ENCODE measurements at places on chromosomes 2 and 18.
A peak's percentile ranks its signal among the peaks of the same experiment; 100 is the strongest.

DNA sequence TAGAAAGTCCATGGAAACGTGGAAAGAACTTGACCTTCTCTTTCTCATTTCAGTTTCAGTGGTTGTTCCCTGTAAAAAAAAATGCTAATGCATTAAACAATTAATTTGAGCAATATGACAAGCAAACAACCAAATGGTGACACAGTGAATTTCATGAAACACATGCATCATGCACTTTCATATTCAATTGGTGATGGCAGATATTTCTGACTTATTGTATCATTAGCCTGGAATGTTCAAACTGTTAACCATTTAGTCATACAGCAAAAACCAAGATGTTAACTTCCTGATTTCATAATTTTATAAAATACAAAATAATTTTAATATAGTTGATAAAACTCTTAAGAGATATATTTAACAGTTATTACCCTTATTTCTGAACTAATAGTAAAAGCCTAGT is 85.5 kb downstream of the SCN1A start:
- no peak for DNase-seq

DNA sequence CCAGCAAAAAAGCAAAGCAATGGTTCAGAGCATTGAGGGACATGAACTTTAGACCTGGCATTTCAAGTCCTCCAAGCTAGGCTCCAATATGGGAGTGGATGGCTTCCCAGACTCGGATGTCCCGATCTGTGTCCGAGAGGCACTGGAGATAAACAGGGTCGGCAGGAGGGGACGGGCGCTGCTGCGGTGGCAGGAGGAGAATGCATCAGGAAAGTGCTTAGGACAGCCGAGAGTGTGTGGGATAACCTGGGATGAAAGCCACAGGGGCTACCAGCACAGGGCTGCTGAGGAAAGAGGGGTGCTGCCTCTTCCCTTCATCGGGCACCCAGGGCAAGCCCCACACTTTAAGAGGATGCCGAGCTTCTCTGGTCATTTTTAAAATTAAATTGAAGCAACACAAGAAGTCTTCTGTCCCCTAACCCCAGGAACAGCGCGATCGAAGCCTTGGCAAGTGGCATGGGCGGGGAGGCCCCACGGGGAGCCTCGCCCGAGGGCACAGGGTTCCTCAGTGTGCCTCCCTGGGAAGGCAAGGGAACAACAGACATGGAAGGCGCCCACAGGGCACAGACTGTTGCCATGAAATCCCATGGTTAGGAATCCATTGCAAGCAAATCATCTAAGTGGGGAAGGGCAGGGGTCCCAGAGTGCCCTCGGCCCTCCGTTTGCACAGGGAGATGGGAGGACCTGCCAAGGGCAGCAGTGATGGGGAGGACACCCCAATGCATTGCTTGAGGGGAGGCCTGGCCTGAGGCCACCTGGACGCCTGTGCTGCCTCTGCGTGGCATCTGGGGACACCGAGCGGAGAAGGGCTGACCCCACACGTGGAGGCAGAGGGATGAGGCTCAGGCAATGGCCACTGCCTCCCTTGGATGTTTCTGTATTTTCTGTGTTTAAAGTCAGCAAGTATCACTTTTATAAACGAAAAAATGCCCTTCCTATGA is 78.5 kb upstream of the GPC1 start:
- peak; percentile 16 for DNase-seq

GRCh38 chr2:104673225-104673624 is 180.7 kb upstream of the POU3F3 start:
- DNase-seq, result no peak

DNA sequence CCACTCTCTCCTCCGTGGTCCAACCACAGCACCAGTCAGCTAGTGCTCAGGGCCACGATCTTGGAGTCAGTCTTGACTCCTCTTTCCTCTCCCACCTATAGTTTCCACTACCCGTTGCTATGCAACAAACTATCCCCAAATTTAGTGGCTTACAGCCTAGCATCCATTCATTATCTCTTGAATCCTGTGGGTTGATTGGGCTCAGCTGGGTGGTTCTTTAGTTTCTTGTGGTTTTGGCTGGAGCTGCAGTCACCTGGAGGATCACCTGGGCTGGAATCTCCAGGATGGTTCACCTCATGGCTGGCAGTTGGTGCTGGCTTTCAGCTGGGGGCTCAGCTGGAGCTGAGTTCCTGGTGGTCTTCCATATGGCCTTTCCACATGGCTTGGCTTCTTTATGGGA is 149.9 kb downstream of the ASB1 start:
- no peak for DNase-seq

- no peak for DNase-seq
These were observed 48.7 kb downstream of the CAVIN2 start for GRCh38 chr2:191797942-191798876.

DNA sequence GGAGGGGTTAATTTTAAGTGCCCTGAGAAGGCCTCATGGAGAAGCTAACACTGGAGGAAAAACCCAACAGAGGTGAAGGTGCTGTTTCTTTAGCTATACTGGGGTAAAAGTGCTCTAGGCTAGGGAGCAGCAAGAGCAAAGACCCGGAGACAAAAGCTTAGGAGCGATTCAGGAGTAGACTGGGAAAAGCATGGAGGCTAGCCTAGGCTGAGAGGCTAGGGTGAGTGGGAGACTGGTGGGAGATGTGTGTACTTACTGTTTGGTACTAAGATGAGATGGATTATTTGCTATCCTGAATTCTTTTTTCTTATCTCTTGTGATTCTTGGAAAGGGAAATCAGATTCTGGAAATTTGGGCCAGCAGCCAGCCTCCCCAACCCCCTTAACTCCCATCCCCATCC is 2.0 kb downstream of the GIGYF2 start:
- DNase-seq, result no peak

GRCh38 chr2:28624793-28625701 is 126.6 kb upstream of the PPP1CB start:
- DNase-seq, result peak; percentile 75

GRCh38 chr18:55763298-55763697 is 175.3 kb upstream of the TCF4 start:
- DNase-seq, result no peak

- no peak for DNase-seq
These were observed 107.0 kb downstream of the PDE1A start for GRCh38 chr2:182319556-182320505.

GRCh38 chr2:109213646-109214433 is 84.8 kb downstream of the SH3RF3 start:
- DNase-seq, result no peak

GRCh38 chr18:76426737-76427305 is 68.2 kb downstream of the ZNF516 start:
- no peak for DNase-seq

DNA sequence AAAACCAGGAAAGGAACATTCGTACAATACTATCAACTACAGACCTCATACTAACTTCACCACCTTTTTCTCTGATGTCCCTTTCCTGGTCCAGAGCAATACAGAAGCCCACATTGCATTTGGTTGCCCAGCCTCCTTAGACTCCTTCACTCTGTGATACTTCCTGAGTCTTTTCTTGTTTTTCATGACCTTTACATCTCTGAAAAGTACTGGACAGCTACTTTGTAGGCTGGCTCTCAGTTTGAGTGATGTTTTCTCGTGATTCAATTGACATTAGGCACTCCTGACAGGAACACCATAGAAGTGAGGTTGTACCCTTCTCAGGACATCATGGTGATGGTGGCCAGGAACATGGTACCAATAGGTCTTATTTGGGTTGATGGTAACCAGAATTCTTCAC is 185.9 kb upstream of the SLC39A10 start:
- no peak for DNase-seq

DNA sequence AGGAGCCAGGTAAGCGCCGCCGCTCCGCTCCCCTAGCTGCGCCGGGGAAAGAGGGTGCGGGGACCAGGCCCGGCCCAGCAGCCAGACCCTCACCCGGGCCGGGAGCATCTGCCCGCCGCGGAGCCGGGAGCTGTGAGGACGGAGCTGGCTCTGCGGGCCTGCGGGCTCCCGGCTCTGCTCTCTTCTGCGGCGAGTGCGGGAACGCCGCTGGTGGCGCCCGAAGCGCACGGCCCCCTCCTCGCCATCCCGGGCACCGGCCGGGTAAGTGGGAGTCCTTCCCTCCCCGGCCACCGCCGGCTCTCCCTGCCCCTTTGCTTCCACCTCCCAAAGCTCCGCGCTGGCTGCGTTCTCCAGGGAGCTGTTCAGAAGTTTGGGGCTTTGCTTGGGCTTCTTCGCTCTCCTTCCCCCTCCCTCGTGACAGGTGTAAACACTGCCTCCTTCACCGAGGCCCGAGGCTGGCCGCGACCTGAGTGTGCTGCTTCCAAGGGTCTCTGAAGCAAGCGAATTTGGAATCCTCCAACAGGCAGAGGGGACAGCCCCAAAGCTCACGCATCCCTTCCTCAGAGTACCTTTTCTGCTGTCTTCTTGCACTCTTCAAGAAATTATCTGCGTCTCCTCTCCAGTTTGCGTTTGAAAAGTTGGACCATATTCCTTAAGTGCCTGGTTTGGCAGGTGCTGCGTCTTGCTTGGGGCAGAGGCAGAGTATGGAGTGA is 632 bp downstream of the AFTPH start:
- DNase-seq, result no peak

GRCh38 chr2:33292981-33293595 is 183.4 kb upstream of the RASGRP3 start:
- no peak for DNase-seq

DNA sequence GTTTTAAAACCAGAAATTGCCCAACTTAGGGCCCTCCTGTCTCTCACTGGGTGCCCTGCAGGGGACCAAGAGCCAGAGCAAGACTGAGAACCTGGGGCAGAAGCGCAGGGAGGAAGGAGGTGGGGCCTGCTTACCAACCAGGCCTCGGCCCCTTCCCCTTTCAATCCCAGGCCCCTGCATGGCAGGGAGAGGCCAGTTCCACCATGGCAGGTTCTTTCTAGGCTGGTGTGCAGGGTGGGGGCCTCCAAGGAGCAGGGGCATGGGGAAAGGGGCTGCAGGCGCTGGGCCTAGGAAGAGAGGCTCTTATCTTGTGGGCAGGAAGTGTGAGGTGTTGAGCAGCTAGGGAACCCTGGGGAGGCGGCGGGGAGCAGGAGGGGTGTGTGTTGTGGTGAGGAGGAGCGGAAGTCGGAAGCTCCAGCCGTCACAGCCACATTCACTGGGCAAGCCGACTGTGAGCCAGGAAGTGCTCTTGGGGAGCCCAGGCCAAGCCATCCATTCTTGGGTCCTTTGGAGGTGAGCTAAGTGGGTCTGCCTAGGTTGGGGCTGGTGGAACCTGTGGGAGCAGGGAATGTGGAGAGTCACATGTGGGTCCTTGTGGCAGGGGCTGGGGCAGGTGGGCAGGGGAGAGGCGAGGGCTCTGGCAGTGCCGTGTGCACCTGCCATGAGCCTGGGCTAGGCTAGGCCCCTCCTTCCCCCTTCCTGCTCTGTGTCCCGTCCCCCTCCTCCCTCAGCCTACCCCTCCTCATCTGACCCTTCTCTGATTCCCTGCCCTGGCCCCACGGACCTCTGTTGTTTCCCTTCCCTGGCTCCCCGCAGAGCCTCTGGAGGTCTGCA is at the start of gene PSD4:
Gene PSD4 (plus strand): TSS at position 430 of the 834 bp plus-strand sequence. CDS start 8,486 bp downstream, outside the sequence.
- peak; percentile 72 for DNase-seq

- peak; percentile 37 for DNase-seq
These were observed 31.0 kb upstream of the SLC3A1 start for GRCh38 chr2:44244135-44244871.

DNA sequence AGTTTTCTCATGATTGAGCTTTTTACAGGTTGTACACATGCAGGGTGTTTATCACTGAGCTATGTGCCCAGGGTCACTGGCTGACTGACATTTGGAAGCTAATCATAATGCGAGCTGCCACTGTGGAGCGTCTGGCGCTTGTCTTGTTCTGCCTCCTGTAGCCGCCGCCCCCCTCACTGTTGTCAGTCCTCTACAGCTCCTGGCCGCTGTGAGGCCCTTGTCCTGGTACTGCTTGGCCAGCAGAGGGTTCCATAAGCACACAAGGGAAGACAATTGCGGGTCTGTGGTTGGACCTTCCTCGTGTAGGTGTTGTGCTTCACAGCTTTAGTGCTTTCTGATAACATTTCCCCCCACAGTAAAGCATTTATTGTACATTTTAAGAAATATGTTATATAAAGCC is 105.6 kb upstream of the LDLRAD4 start:
- peak; percentile 89 for DNase-seq

GRCh38 chr2:180819106-180819505 is 161.3 kb upstream of the UBE2E3 start:
- DNase-seq, result no peak

DNA sequence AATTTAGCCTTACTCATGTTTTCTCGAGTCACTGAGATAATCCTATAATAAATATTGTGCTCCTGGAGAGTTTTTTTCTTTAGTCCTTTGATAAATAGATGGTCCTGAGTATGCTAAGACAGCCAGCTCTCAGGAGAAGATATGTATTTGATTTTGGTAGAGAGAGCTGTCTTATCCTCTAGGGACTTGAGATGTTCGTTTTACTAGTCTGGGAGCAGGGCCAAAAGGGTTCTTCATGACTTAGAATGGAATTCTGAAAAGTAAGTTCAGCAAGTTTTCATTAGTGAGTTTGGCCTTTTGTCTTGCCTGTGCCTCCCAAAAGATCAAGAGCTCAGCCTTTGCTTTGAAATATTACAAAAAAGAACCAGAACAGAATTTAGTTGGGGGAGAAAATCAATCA is 246.7 kb downstream of the BABAM2 start:
- no peak for DNase-seq

DNA sequence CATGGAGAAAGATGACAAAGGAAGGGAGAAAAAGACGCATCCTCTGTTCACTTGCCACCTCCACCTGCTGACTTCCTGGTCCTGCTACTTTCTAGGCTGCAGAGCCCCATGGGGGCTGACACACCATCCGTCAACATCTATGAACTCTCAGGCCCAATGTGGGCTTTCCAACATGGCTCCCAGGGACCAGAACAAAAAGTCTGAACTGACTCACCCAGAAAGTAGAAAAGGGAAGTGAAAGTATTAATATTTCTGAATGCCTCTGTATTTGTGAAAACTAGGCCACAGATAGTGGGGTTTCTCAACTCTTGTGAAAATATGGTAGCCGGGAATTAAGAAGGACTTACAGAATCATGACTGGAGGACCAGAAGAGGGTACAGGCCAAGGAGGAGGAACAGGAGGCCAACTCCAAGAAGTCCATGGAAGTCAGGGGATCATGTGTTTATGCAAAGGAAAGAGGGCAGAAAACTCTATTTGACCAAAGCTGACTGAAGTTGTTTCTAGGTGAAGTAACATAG is 123.1 kb upstream of the CAB39 start:
- DNase-seq, result no peak

DNA sequence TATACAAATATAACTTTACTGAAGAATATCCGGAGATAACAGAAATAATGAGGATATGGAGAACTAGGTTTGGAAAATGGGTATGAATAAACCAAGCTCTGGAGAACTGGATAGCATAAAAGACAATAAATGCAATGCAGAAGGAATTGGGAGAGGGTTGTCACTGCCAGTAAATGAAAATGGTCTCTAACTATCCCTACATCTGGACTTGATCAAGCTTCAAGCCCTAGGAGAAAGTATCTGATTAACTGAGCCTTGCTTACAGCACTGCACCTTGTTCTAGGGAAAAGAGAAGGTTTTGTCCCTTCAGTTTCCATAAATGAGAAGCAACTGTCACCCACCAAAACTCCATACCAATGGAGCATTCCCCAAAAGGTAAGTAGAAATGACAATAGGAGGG is 514.6 kb upstream of the ZEB2 start:
- no peak for DNase-seq

DNA sequence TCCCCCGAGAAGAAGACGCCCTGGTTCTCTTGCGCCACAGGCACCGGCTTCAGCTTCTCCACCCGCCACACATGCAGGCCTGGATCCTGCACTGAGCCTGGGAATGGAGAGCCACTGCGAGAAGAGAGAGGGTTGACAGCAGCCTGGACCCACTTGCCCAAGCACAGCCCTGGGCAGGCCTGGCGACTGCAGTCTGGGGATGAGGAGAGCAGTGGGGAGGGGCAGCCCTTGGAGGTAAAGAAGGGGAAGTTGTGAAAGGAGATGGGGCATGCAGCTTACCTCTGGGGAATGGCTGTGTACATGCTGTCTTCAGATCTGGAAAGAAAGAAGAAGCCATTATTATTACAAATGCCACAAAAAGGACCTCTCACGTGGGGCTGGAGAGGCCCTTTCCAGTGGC is 8.3 kb downstream of the CAPG start:
- DNase-seq, result no peak
